ELR (cell line): ENCODE measurements at places on chromosomes 7 and 10.

DNA sequence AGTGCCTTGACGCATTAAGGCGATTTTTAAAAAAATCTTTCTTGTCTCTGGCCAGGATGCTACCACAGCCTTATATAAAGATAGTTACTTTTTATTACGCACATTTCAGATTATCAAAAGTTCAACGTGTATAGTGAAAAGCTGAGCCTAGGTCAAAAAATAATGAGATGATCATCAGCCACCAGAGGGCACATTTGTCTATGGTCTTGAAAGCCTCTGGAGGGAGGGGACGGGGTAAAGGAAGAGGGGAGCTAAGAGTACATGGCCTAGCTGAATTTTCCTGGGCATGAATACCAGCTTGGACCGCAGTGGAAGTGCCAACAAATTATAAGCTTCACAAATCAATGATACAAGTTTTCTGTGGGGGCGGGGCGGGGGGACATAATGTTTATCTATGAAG lies 285.9 kb upstream of the SMIM30 start:
- peak; percentile 41 for DNase-seq

DNA sequence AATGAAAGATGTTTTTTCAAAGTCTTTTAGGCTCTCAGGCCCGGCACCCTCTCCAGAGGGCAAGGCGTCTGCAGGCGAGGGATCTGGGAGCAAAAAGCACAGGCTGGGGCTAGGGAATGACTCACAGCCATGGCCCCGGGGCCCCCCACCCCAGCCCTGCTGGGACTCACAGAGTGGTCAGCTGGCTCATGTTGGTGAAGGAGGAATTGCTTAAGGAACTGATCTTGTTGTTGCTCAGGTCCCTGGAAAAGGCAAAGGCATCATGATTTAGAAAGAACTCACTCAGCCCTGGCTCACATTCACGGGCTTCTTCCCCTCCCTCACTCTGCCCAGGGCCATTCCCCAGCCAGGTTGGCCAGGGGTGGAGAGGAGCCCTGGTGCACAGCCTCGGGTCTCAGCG lies 151.5 kb downstream of the SLIT1 start:
- peak; percentile 8 for DNase-seq

DNA sequence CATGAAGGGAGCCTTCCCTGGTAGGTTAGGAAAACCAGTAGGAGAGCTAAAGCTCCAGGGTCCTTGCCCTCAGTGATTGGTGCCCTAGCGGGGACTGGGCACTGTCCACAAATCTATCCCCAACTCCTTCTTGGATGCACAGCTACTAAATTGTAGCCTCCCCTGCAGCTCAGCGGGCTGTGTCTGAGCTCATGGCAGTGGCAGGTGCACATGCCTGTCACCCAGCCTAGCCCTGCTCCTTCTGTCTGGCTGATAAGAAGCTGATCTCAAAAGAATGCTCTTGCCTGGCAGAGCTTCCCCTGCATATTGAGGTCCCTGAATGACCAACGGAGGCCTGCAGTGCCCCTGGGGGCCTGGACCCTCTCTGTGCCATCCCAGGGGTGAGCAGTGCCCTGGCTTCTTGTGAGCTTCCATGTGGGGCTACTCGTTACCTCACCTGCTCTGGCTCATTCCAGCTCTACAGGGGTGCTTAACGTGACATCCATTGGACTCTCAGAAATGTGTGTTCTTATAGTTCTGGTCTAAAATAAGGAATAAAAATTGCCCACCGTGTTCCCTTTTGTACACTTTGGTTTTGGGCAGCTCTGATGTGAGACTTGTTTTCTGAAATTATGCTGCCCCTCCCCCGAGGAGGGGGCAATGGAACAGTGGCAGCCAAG lies 59.8 kb upstream of the ANTXRL start:
- DNase-seq: no peak

DNA sequence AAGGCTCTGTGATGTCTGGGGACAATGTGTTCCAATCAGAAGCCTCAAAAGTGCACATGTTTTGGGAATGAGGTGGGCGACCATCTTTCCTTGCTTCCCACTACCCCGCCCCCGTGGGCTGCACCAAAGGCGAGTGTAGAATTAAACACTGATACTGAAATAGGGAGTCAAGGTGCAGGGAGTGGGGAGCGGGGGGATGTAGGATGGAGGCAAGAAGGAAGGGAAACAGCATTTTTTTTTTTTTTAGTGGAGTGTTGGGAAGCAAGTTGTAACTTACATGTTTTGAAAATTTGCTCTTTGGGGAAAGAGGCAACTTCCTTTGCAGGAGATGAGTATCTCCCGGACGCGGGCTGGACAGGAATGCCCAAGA lies 484 bp upstream of the DLX5 start:
- no peak for DNase-seq

DNA sequence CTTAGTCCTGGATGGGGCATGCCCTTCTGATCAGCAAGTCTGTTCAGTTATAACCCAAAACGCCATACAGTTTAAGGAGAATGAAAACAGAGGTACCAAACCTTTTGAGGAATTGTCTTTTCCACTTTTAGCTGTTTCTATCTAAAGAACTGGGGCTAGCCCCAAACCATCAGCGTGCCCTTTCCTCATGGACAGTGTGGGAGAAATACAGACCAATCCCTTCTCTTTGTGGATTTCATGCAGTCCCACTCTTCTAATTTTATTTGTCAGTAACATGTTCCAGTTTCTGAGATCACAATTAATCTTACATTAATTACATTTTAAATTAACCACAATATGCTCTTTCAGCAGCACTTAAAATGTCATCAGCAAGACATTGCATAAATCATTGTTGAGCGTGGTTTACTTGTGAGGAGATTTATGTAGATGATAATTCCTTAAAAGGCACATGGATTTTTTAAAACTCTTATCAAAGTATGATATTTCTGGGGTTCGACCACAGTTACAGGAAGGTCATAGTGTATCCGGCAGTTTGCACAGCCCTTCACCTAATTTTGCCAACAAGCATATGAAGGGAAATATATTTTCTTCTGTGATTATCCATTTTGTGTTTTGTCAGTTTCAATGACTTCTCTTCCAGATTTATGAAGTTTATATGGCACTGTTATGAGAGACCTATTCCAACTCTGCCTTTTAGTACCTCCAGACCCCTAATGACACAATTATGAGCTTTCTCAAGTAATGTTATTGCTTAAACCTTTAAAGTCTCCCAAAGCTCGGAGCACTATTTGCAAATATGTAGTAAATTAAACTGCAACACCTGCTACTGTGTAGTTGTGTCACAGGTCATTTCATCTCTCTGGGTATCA lies 868.4 kb upstream of the C7orf33 start:
- DNase-seq: no peak

DNA sequence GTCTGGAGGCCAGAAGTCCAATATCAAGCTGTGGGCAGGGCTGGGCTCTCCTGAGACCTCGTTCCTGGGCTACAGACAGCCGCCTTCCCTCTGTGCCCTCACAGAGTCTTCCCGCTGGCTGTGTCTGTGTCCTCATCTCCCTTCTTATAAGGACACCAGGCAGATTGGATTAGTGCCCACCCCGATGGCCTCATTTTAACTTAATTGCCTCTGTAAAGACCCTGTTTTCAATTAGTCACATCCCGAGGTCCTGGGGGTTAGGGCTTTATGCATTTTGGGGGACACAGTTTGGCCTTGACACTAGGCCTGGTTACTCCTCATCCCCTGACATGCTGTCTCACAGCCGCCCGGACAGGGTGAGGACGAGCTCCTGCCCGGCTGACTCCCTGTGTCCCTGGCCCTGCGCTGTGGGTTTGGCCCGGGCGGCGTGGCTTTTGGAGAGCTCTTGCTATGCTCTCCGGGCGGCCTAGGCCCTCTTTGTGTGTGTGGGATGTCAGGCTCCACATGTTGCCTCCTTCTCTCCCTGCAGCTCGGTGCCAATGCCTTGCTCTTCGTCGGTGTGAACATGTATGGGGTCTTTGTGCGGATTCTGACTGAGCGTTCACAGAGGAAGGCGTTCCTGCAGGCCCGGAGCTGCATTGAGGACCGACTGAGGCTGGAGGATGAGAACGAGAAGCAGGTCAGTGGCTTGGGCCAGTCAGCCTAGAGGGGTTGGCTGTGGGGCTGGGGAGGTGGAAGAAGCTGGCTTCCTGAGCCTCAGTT lies 18.2 kb downstream of the ADCY1 start:
- DNase-seq: no peak

DNA sequence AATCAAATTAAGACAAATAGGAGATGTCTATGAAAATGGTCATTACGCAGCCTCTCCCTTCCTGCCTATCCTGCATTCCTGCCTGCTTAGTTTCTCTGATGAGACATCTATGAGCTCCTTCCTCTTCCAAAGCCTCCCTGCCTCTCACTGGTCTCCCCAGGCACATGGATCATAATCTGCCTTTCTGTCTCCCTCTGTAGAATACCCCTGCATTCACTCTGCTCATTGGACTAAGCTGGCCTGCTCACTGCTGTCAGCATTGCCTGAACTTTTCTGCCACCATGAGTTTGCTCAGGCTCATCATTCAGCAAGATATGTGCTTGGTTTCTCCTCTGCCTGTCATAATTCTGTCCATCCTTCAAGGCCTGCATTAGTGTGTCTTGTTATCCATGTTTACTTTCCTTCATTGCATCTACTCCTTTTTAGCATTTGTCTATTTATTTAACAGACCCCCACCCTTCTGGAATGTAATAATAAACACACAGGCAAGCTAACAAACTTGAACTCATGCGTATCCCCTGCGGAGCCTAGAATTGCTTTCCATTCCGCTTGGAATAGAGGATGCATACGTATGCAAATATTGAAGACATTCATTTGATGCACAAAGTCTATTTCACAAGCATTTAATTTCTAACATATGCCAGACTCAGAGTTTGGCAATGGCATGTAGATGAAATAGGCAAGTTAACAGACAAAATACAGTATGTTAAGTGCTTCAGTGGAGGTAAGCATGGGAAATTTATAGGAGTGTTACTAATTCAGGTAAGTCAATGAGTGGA lies 88.3 kb downstream of the PTPRZ1 start:
- DNase-seq: peak; percentile 97

- DNase-seq: peak; percentile 42
Observed at GRCh38 chr7:114943953-114944744, 22.3 kb downstream of the MDFIC start.

DNA sequence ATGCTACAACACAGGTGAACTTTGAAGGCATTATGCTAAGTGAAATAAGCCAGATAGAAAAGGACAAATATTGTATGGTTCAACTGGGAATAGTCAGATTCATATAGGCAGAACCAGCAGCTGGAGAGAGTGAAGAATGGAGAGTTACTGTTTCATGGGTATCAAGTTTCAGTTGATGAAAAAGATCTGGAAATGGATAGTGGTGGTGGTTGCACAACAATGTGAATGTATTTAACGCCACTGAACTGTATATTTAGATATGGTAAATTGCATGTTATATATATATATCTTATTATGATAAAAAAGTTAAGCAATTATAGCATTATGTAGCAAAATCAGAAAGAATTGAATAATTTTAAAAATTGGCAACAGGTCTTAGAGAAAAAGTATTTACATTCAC lies 3.9 kb downstream of the LMBR1 start:
- DNase-seq: no peak
